ENCODE measurements at places on chromosomes 13 and 19.

GRCh38 chr19:29889702-29890101 lies 52.3 kb upstream of the URI1 start:
- DNase-seq = no peak

DNA sequence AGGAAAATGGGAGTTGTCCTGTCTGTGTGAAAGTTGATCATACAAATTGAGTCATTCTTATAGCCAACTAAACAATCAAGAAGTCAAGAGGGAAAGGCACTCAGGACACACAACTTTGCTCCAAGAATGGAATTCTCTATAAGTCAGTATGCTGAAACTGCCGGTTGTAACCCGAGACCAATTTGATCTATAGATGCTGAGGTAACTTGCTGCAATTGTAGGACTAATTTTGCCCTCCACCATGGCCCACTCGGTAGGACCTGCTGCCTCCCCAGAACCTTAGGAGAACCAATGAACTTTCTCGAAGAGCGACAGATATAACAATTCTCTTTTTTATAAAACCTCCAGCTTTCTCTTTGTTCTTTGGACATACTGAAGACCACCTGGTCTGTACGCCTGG lies 157.0 kb downstream of the RNF17 start:
- no peak for DNase-seq

DNA sequence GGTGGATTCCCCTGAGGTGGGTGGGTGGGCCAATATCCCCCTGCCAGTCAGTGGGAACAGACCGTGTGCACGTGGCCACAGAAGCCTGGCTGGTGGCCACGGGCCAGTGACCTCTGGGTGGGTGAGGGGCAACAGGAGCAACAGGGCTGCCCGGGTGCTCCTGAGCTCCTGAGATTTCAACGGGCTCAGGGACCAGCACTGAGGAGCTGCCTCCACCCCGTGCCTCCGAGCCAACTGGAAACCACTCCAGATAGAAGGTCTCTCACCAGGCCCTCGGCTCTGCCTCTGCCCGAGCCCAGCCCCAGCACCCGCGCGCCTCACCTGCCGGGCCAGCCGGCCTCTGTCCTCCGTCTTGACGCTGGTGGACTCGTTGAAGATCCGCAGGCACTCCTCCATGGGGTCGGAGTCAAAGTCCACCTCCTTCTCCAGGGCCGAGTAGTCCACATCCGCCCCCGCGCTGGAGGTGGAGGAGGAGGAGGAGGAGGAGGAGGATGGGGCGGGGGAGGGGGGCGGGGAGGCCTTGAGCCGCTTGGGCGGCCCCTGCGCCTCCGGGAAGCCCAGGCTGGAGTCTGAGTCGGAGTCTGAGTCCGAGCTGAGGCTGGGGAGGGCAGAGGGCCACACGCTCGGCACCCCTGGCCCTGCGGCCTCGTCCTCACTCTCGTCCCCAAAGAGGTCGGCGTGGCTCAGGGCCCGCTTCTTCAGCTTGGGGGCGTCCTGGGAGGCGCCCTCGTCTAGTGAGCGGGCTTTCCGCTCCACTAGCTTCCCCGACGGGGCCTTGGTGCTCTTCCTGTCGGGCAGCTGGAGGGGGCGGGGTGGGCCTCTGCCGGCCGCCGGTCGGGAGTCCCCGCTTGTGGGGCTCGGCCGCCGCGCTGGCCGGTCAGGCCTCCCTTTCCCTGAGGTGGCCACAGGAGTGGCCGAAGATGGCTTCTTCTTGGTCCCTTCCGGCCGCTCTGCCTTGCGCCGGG lies 14.8 kb upstream of the ATP8B3 start:
- no peak for DNase-seq

- DNase-seq = no peak
These were observed 9.5 kb downstream of the RINL start for GRCh38 chr19:38868551-38868950.

GRCh38 chr13:75479102-75479740 lies 2.7 kb downstream of the TBC1D4 start:
- DNase-seq = no peak

GRCh38 chr13:32733690-32734089 lies 147.4 kb downstream of the PDS5B start:
- no peak for DNase-seq

DNA sequence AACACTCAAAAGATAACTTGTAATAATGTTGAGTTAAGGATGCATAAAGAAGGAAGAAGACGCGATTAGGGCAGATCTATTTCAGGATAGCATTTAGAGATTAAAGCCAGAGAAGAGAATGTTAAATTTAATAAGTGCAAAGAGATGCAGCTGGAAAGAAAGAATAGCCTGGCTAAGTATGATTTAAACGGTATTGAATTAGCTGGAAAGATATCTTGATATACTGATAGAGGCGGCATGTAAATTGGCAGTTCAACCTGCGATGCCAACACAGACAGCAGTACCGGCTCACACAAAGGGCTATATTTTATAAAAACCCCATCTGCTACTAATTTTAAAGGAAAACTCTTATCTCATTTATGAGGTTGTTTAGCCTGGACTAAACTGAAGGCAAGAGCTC lies 121.4 kb downstream of the ENOX1 start:
- no peak for DNase-seq

DNA sequence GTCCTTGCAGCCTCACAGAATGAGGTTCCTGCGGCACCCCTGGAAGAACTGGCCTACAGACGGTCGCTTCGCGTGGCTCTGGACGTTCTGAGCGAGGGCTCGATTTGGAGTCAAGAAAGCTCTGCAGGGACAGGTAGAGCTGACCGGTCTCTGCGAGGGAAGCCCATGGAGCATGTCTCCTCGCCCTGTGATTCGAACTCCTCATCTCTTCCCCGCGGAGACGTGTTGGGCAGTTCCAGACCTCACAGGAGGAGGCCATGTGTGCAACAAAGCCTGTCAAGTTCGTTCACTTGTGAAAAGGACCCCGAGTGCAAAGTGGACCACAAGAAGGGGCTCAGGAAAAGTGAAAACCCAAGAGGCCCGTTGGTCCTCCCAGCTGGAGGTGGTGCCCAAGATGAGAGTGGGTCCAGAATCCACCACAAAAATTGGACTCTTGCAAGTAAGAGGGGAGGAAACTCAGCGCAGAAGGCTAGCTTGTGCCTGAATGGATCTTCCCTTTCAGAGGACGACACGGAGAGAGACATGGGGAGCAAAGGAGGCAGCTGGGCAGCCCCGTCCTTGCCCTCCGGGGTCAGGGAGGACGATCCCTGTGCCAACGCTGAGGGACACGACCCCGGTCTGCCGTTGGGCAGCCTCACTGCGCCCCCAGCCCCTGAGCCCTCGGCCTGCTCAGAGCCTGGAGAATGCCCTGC lies 23.4 kb upstream of the NDUFS7 start:
- no peak for DNase-seq

GRCh38 chr13:34350671-34351070 lies 532.7 kb downstream of the RFC3 start:
- DNase-seq = no peak

GRCh38 chr13:79660361-79660760 lies 179.4 kb downstream of the NDFIP2 start:
- no peak for DNase-seq
